ENCODE measurements at places on chromosomes 2 and 18.

DNA sequence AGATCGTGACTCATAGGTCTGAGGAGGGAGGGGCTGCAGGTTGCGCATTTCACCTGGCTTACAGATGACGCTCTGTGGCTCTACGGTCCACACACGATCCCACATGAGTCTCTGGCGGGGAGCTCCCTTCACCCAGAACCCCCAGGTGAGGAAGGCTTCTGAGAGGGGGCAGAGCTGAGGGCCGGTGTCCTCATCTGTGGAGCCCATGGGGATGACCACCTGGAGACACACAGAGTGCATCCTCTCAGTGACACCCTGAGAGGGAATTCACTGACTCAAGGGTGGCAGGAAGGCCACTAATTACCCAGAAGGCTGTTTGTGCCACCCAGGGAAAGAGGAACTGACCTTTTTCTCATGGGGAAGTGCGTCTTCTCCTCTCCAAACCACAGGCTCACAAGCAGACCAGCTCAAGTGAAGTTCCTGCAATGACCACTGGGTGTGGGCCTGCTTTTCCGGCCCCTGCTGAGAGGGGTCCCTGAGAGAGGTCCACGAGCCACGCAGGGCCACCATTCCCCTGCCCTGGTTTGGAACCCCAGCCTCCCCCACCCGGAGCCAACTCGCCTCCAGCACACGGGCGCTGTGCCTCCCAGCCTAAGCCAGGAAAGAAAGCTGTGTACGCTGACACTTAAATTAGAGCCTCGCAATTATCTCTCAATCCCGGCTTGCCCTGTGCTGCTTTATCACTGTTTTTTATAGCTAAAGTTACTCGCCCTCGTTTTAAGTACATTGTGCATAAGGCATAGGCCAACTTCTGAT lies 114.1 kb downstream of the BCL11A start:
- no peak for DNase-seq

GRCh38 chr2:84676295-84676694 lies 160.0 kb downstream of the DNAH6 start:
- DNase-seq, result no peak

DNA sequence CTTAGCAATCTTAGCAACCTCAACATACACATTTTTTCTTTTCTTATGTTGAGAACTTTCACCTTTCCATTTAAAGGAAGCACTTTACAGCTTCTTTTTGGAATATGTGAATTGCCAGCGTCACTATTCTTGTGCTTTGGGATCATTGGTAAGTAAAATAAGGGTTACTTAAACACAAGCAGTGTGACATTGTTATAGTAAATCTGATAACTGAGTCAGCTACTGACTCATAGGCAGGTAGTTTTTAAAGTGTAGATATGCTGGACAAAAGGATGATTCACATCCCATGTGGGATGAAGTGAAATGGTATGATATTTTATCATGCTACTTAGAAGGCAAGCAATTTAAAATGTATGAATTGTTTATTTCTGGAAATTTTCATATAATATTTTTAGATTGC lies 637.2 kb downstream of the DCDC2C start:
- no peak for DNase-seq

DNA sequence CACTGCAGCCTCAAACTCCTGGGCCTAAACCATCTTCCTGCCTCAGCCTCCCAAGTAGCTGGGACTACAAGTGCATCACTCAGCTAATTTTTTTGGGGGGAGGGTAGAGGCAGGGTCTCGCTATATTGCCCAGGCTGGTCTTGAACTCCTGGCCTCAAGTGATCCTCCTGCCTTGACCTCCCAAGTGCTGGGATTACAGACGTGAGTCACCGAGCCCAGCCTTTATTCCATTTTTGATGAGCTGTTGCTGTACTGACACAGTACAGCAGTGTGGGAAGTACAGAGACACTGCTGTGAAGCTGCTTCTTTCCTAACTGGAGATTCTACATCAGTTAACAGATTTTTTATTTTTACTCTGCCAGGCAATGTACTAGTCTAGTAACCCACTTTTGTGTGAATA lies 18.8 kb downstream of the PTRHD1 start:
- DNase-seq, result no peak

DNA sequence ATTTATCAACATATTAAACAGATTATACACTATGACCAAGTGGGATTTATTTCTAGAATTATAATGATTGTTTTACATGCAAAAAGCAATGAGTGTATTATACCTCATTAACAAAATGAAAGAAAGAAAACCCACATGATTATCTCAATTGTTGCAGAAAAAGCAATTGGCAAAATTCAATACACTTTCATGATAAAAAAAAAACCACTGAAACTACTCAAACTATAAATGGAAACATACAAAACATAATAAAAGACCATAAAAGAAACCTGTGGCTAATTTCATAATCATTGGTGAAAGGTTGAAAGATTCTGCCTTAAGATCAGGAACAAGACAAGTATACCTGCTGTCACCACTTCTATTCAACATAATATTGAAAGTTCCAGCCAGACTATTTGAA lies 325.9 kb downstream of the AKAIN1 start:
- no peak for DNase-seq

DNA sequence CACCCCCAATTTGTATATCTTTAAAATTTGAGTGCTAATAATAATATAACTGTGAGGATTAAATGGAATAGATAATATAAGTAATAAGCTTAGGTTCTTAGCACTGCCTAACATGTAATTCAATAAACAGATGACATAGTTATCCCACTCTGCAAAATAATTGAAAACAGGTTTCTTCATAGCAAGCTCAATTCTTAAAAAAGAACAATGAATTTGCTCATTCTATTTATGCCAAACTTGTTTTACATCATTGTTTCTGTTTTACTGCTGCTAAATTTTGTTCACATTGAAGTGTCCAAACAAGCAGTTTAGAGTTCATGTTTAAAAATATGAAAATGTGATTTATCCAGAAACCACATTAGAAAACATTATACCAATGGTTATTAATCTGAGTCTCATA lies 217.0 kb downstream of the MBD5 start:
- DNase-seq, result no peak

GRCh38 chr2:193462411-193462810 lies 1267.7 kb upstream of the TMEFF2 start:
- DNase-seq, result no peak

DNA sequence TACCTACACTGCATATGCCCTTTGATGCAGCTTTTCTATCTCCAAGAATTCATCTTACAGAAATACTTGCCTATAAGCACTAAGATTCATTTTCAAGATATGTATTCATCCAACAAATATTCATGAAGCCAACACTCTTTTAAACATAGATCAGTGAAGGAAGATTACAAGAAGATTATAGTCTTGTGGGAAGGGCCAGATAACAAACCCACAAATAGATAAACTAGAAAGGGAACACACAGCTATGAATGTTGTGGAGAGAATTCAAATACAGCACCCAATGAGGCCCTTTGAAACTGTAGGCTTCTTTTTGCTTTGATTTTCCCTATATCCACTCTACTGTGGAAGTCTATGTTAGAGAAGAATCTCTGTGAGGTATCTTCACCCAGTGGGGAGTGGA lies 186.7 kb upstream of the RBMS1 start:
- DNase-seq, result no peak

- DNase-seq, result peak; percentile 83
Observed at GRCh38 chr2:171102802-171103201, 57.9 kb downstream of the TLK1 start.

DNA sequence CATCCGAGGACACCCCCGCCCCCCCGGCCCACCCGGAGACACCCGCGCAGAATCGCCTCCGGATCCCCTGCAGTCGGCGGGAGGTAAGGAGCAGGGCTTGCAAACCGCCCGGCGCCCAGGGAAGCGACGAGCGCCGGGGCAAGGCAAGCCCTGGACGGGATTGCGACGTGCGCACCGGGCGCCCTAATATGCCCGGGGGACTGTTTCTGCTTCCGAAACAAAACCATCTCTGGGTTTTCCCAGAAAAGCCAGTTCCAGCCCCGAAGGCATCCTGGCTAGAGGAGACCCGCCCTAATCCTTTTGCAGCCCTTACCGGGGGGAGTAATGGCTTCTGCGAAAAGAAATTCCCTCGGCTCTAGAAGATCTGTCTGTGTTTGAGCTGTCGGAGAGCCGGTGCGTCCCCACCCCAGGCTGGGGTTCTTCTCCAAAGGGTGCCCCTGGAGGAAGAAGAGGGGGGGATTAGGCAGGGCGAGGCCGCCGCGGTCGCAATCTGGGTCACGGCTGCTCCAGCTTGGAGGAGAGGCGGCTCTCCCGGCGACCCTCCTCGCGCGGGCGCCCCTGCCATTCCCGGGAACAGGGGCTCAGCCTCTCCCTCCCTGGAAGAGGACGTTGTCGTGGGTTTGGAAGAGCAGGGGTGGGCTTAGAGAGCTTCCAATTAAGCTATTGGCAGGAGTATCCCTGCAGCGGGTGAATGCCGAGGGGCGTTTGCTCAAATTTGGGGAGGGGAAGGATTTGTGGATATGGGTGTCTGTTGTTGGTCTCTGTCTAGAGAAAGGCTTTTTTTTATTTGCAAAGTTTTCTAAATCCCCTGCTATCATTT lies 521 bp downstream of the MYCN start:
- DNase-seq, result peak; percentile 37

DNA sequence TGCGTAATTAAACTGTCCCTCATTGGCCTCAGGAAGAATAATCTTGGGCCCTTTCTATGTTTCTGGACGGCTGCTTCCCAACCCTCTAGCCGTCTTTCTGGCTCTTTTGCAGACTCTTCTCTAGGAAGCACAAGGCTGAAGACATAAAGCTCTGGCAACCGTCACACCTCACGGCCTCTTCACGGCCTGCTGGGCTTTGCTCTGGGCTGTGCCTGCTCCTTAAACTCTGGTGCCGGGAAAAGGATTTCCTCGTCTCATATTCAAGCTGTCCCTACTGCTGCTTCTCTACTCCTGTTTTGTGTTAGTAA lies 36.0 kb upstream of the WIPF1 start:
- no peak for DNase-seq

- DNase-seq, result peak; percentile 56
Observed at GRCh38 chr18:11994703-11995444, 13.6 kb downstream of the IMPA2 start.

DNA sequence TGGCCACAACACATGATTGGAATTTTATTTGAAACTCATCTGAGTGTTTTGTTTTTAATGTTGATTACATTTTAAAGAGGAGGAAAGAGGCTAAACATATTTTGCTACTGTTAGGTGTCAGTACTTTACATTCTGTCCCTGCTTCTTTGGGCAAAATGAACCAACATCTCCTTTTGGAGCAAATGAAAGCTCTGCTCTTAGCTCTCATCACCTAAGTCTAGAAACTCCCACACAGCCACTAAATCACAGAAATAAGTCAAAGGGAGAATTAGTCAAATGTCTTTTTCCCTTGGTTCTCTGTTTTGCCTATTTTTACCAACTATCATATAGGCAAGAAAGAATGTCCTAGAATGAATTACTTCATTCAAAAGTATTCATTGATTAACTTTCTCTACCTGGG lies 666.8 kb downstream of the RNF144A start:
- no peak for DNase-seq

- no peak for DNase-seq
Observed at GRCh38 chr18:3444954-3445353, 5.0 kb upstream of the TGIF1 start.

- no peak for DNase-seq
Observed at GRCh38 chr2:1488851-1489250, 75.6 kb downstream of the TPO start.

GRCh38 chr2:10883066-10883465 lies 28.7 kb upstream of the KCNF1 start:
- no peak for DNase-seq

GRCh38 chr2:83972128-83972527 lies 487.0 kb downstream of the SUCLG1 start:
- no peak for DNase-seq

- no peak for DNase-seq
Observed at GRCh38 chr18:34023471-34023870, 201.2 kb downstream of the NOL4 start.

GRCh38 chr2:29753671-29754444 lies 167.5 kb downstream of the ALK start:
- DNase-seq, result no peak

- DNase-seq, result no peak
Observed at GRCh38 chr2:184031402-184032147, 566.8 kb upstream of the ZNF804A start.

- no peak for DNase-seq
Observed at GRCh38 chr2:205428811-205429210, 253.5 kb upstream of the NRP2 start.

DNA sequence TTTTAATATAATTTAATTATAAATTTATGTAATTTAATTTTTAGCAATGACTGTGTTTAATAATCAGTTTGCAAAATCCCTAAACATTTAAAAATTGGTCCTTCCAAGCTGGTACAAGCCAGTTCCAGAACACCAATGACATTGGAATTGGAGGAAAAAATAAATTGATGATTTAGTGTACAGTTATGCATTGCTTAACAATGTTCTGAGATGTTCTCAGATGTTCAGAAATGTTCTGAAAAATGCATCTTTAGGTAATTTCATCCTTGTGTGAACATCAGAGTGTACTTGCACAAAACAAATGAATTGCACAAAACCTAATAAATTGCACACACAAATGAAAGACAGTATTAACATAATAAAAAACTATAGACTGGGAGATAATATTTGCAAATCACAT lies 95.2 kb downstream of the TRIB2 start:
- no peak for DNase-seq

DNA sequence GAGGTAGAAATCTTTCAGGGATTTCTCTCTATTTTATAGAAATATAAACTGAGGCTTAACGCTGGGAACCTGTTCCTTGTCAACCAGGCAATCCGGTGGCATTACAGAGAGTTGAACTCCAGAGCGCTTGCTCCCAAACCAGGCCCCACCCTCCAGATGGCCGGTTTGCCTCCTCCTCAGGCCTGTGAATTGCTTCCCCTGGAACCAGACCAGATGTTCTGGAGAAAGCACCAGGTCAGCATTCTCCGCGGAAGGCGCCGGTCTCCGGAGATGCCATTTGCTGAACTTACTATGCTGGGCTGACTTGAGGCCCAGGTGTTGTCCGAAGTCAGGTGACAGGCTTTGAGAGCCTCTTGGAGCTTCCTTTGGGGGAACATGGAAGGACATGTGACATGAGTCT lies 17.2 kb downstream of the TNP1 start:
- DNase-seq, result no peak

GRCh38 chr18:38688416-38688815 lies 1122.8 kb upstream of the CELF4 start:
- no peak for DNase-seq

DNA sequence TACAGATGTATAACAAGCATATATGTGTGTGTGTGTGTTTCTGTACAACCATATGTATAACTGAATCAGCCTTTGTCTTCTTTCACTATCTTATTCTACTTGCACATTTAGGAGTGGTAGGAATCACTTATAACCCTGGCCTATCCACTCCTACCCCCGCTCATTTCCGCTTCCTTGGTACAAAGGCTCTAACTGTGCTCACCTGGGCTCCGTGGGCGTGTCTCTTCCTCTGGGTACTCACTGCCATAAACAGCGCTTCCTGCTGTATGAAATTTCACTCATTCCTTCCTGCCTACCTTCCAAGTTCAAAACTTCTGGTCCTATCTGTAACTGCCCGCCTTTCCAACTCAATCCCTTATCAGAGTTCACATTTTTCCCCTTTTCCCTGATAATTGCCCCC lies 815.5 kb downstream of the EPHA4 start:
- DNase-seq, result no peak

- no peak for DNase-seq
Observed at GRCh38 chr2:168726375-168726774, 76.1 kb upstream of the NOSTRIN start.

- no peak for DNase-seq
Observed at GRCh38 chr18:70333316-70333715, 44.5 kb downstream of the SOCS6 start.

All from NCI-H510A (cell line).